ENCODE measurements at places on chromosomes 3 and 15.

DNA sequence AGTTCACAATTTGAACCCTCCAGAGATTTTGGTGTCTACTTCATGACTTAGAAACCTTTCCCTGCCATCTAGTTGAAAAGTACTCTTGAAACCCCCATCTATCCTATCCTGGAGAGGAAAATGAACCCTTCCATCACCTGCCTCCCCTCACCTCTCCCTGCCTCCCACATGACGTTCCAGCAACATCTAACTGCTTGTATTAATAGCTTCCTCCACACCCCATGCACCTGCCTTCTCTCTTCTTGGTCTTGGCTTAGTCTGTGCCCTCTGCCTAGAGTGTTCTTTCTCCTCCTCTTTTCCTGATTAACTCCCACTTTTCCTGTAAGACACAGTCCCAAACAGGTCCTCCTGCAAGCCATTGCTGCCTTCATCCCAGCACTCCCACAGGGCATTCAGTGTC, 107.8 kb downstream of the LIPC start:
- no peak for DNase-seq

DNA sequence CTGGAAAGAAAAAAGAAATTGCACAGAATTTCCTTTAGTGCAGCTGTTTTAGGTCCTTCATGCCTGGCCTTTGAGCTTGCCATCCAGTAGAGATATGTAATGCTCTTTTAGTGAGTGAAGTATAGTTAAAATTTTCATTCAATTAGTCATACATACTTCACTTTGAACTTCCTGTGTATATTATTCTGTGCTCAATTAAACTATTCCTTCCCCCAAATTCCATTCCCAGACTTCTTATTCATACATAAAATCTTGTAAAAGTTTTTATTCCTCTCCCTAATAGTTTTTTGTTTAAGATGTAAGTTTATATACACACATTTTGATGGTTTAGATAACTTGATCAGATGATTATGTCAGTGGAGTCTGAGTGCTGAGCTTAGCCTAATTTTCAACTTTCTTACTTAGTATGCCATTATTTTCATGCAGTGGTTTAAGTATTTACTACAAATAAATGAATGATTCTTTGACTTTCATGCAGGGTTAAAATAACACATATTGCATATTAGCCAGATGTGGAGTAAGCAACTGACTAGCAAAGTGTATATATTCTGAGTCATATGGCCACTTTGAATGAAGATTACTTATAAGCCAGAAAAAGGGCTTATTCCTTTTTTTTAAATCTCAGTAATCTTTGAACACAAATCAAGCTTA, 42.5 kb upstream of the ABHD10 start:
- DNase-seq: no peak

DNA sequence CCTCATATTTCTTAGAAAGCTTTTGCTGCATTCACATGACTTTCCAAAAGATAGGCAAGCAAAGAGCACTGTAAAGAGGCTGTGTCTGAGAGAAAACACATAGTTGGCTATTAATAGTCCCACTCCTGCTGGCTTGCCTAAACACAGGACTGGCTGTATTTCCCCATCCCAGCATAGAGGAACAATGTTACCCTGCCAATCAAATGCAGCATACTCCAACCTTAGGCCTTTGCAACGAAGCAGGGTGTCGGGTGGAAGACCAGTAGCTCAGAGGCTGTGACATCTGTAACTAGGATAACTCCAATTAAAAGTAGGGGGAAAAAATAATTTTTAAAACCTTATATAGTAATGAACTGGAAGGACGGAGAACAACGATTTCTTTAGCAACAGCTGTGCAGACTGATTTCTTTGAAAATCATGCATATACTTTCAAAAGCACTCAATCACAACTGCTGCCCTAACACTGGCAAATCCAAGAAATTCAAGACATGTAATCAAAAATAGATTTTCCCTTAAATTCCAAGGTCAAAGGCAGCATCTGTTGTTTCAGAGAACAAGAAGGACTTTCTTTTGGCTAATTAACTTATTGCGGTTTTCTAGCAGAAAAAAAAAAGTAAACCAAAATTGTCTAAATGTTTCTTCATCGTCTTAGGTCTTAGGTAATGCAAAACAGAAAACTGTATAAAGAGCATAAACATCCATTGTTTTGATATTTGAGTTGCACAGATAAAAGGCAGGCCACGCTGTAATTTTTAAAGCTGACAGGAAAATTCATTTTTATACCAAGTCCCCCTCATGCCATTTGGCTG, 139.3 kb downstream of the TNIK start:
- no peak for DNase-seq

DNA sequence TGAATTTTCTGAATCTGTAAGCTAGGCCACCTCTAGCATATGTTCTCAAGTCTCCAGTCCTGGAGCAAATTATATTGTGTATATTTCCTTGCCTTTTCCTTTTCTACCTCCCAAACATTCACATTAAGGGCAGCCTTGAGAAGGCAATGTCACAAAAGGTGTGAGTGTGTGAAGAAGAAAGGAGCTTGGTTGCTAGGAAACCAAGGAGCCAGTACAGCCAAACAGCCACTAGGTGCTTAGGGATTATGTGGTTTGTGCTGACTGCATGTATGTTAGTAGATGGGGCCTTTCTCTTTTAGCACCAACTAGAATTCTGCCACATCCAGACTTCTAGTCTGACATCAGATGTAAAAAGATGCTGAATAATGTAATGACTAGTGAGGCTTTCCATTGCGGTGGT, 118.8 kb upstream of the DAZL start:
- DNase-seq: no peak

- no peak for DNase-seq
Measured at GRCh38 chr3:89116476-89116875, 9.1 kb downstream of the EPHA3 start.

- no peak for DNase-seq
Measured at GRCh38 chr3:191253089-191253799, 54.2 kb downstream of the OSTN start.

- DNase-seq: no peak
Measured at GRCh38 chr3:174356596-174356995, 502.5 kb upstream of the NAALADL2 start.

DNA sequence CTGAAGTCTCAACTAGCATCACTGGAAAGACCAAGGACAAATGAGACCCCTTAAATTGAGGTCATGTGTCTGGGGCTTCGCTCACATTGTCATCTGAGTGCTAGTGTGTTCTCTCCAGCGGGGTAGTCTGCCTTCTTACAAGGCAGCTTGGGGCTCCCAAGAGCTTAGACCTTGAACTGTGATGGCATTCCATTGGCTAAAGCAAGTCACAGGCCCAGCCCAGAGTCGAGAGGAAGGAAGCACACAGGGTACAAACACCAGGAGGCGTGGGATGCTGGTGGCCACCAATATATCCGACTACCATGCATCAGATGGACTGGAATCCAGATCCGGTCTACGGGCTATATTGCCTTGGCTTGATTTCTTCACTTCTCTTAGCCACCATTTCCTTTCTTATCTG, 31.5 kb upstream of the DYNC1LI1 start:
- no peak for DNase-seq

DNA sequence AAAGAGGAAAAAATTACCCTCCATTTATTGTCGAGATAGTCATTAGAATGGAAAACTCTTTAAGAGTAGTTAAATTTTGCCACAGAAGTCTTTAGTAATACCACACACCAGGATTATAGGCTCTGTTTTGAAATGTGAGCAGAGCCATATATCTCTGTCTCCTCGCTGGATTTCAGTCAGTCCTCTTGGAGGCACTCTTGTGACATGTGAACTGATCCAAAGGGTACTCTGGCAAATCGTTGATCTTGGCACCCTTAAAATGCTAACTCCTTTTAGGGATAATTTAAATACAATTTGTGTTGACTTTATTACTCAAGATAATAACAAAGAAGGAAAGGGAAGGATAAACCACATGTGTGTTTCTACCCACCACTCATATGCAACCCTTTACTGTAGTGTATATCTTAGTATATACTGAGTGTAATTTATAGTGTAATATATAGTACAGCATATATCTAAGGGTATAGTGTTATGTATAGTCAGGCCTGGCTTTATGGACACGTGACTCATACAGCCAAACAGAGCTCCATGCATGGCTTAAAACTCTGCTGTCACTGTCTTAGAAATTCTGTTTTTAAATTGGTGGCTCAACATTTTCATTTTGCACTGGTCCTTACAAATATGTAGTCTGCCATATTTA, 12.3 kb upstream of the KPNA4 start:
- DNase-seq: no peak

- DNase-seq: no peak
Measured at GRCh38 chr3:116007000-116007399, 383.7 kb downstream of the GAP43 start.

DNA sequence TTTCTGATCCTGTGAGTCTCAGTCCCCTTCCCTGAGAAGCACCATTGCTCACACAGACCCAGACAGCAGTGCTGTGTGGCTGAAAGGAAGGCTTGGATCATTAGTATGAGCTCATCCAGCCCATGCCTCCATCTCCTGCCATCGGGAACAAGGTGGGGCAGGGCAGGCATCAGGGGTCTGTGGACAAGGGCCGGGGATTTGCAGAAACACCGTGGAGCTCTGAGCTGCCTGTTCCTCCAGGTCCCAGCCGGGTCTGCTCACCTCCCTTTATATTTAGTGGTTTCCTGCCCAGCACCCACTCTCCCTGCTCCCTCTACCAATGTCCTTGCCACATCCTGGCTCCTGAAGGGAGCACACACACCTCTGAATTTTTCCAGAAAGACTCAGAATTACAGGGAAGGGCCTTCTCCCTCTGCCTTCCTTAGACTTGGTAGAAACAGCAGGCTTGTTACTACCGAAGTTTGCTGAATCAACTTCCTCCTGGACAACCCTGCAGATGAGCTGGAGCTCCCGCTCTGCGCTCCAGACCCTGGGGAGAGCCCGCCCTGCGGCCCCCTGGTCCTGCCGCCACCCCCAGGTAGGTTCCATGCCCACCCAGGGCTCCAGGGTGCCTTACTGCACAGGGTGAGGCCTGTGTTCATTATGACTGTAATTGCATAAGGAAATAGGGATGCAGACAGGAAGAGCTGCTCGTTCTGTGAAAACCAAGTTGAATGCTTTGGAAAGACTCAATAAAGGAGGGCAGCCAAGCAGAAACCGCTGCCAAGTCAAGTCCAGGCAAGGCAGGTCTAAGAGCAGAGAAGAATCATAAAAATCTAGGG, 128.1 kb downstream of the NSMCE3 start:
- DNase-seq: no peak

DNA sequence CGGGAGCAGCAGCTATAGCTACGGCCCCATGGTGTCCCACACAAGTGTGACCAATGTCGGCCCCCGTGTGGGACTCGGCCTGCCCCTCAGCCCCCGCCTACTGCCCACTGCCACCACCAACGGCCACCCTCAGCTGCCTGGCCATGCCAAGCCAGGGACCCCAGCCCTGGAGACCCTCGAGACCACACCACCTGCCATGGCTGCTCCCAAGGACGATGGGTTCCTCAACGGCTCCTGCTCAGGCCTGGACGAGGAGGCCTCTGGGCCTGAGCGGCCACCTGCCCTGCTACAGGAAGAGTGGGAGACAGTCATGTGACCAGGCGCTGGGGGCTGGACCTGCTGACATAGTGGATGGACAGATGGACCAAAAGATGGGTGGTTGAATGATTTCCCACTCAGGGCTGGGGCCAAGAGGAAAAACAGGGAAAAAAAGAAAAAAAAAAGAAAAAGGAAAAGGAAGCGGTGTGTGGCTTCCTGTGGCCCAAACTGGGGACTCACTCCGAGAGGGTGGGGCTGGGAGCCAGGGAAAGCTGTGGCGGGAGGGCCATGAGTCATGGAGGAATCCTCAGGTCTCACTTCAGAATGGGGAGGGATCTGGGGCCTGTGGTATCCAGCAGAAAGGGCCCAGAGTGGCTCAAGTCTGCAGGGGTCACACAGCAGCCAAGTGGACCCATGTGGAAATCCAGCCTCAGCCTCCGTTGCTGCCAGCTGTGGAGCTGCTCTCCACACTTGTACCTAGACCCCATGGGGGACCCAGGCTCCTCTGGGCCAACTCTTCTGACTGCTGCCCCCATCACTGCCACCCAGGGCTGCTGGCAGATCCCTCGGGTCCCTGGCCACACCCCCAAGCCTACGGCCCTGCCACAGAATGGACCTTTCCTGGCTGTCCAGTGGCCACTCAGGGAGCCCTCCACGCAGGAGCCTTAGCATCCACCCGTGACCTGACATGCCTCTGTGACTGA, 26.1 kb downstream of the PTH1R start:
- no peak for DNase-seq

- DNase-seq: no peak
Measured at GRCh38 chr15:65192016-65192415, 6.9 kb upstream of the CLPX start.

DNA sequence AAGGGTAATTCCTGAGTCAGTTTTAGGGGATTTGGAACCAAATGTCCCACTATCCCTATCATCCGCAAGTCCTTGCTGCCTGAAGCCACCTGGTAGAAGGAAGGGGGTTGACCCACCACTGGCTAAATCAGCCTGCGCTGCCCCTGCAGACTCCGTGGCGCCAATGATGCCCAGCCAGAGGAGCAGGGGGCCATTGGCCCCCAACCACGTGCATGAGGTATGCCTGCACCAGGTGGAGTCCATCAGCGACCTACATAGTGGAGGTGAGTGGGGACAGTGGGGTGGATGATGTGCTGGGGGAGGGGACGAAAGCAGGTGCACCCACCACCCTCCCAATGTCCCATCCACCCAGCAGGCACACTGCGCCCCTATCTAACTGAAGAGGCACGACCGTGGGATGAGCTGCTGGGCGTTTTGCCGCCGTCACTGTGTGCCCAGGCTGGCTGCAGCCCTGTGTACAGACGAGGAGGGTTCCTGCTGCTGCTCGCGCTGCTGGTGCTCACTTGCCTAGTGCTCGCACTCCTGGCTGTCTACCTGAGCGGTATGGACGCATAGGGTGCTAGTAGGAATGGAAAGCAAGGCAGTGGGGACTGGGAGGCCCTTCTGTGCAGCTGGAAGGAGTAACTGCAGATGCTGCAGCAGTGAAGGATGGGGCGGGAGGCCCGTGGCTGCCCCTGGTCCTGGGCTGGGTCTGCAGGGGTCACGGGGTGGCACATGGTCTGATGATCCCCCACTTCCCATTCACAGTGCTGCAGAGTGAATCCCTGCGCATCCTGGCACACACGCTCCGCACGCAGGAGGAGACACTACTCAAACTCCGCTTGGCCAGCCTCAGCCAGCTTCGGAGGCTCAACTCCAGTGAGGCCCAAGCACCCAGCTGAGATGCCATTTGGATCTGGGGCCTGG, 5.7 kb downstream of the IFRD2 start:
- DNase-seq: no peak
